ENCODE measurements at places on chromosomes 12 and 14. TPM values are rescaled to one million over a fixed set of nuclear protein-coding genes. Genes with fewer than 3 reads are reported as not detected.

Gene TRIAP1
- 9.8 TPM for total RNA-seq

Gene CMA1
- not detected for total RNA-seq

Gene KCNK10
- 0.17 TPM for total RNA-seq

Gene PMCH
- total RNA-seq: not detected

DNA sequence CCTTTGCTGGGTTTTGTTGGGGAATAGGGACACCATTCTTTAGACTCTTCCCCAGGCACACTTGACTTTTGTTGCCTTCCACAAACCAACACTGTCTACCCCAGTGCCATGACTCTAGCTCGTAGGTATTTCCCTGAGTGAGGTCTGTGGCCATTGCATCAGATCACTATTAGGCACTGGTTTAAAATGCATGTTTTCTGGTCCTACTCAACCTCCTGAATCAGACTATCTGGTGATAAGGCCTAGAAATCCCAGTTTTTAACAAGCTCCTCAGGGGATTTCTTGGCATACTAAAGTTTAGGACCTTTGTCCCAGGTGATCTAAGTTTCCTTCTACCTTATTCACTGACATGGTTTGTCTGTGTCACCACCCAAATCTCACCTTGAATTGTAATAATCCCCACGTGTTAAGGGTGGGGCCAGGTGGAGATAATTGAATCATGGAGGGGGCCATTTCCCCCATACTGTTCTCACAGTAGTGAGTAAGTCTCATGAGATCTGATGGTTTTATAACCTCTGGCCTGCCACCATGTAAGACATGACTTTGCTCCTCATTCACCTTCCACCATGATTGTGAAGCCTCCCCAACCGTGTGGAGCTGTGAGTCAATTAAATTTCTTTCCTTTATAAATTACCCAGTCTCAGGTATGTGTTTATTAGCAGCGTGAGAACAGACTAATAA is 87.8 kb upstream of the PSMC1 start:
- H3K4me3 ChIP-seq: no peak overlapping the region
- H3K27me3 ChIP-seq: no peaks in the 10 kb centered on the region
- DNase-seq: no peak
- no peaks in the 10 kb centered on the region for H3K36me3 ChIP-seq
- H3K4me1 ChIP-seq: no peaks in the 10 kb centered on the region

DNA sequence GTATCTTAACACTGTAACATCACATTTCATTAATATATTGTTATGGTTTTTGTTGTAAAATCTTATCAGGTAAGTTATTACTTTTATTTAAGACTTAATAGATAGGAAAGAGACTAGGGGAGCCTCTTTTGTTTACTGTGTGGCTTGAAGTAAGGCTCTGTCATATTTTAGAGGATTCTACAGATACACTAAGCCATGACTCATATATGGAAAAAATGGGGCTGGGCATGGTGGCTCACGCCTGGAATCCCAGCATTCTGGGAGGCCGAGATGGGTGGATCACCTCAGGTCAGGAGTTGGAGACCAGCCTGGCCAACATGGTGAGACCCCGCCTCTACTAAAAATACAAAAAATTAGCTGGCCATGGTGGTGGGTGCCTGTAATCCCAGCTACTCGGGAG is 23.6 kb upstream of the NPFF start:
- H3K4me3 ChIP-seq: no peak overlapping the region
- H3K27ac ChIP-seq: no peak overlapping the region
- no peak for DNase-seq
- peaks cover 94% of the 10 kb centered on the region for H3K36me3 ChIP-seq
- H3K4me1 ChIP-seq: peaks cover 5% of the 10 kb centered on the region

- H3K4me1 ChIP-seq: no peaks in the 10 kb centered on the region
- no peak overlapping the region for H3K4me3 ChIP-seq
- no peak for DNase-seq
- H3K36me3 ChIP-seq: peaks cover 26% of the 10 kb centered on the region
- H3K27ac ChIP-seq: no peak overlapping the region
Measured at GRCh38 chr12:43742106-43742505, 16.5 kb downstream of the PUS7L start.

Data from esophagus muscularis mucosa (tissue), 4 donors.